ENCODE measurements at places on chromosomes 1 and 21.

- DNase-seq: no peak
Observed at GRCh38 chr1:176605176-176605575, 142.2 kb downstream of the PAPPA2 start.

- DNase-seq: no peak
Observed at GRCh38 chr21:45821315-45821962, 160.1 kb upstream of the COL6A1 start.

DNA sequence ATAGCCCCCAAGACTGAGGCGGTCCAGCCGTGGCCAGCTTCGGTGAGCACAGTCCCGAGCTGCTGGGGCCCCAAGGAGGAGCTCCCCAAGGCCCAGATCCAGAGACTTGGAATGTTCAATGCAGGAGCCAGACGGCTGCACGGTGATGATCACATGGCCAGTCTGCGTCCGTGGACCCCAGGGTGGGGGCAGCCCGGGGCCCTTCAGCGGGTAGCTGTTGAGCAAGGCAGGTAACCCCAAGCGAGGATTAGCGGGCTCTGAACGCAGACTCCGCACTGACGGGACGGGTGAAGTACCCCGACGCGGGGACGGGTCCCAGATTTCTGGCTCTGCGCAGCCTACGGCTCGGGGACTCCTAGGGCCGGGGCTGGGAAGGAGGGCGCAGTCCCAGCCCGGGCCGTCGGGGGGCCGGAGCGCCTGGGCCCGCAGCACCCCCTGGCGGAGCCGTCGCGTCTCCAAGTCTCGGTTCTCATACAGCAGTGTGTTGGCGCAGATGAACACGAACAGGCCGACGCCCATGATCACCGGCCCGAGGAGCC lies 2.7 kb downstream of the TMEM200B start:
- no peak for DNase-seq

GRCh38 chr1:1187938-1188337 lies 14.3 kb downstream of the TTLL10 start:
- no peak for DNase-seq

DNA sequence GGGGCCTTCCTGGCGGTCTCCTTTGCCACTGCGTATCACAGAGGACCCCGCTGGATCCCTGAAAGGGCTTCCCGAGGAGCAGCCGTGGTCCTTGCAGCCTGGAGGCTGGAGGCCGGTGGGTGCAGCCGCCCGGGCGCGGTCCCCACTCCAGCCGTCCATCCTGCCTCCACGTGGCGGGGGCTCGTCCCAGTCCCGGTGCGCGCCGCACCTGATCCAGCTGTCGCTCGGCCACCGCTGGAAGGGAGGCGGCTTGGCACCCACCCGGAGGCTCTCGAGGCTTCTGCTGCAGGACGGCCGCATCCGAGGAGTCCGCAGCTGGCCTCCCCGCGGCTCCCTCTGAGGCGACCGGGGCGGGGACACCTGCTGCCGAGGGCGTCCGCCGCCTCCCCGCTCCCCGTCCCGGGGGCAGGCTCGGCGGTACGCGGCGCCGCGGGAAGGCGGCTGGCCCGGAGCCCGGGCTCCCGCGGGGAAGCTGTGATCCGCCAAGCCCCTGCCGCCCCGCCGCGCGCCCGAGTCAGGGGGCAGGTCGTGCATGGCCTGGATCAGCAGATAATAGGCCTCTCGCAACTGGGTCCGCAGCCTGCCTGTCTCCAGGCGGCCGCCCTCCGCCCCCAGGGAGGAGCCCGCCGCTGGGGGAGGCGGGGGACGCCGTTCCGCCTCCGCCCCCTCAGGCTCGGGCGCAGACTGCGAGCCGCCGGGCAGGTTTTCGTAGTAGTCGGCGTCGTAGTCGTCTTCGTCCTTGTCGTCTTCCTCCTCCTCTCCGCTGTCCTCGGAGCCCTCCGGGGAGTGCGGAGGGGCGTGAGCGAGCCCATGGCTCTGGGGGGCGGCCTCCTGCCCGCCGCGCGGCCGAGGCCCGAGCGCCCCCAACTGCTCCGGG lies at the start of gene SYDE2:
Gene SYDE2 (minus strand): TSS at position 554 of the 877 bp plus-strand sequence. CDS start 20 bp downstream, at position 534.
- peak; percentile 35 for DNase-seq

- DNase-seq: peak; percentile 46
Observed at GRCh38 chr1:9784508-9785133, 39.1 kb downstream of the CLSTN1 start.

GRCh38 chr1:29513357-29513756 lies 277.0 kb downstream of the PTPRU start:
- DNase-seq: peak; percentile 51

DNA sequence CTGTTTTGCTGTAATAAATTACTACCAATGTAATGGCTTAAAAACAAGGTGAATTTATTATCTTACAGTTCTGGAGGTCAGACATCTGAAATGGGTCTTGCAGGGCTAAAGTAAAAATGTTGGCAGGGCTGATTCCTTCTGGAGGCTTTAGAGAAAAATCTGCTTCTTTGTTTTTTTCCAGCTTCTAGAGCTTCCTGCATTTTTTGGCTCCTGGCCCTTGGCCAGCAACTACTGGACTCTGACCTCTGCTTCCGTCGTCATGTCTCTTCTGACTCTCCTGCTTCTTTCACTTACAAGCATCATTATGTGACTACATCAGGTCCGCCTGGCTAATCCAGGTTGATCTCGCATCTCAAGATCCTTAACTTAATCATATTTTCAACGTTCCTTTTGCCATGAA lies 350.9 kb downstream of the S1PR1 start:
- no peak for DNase-seq

GRCh38 chr1:13892671-13893325 lies 192.8 kb downstream of the PRDM2 start:
- DNase-seq: no peak

DNA sequence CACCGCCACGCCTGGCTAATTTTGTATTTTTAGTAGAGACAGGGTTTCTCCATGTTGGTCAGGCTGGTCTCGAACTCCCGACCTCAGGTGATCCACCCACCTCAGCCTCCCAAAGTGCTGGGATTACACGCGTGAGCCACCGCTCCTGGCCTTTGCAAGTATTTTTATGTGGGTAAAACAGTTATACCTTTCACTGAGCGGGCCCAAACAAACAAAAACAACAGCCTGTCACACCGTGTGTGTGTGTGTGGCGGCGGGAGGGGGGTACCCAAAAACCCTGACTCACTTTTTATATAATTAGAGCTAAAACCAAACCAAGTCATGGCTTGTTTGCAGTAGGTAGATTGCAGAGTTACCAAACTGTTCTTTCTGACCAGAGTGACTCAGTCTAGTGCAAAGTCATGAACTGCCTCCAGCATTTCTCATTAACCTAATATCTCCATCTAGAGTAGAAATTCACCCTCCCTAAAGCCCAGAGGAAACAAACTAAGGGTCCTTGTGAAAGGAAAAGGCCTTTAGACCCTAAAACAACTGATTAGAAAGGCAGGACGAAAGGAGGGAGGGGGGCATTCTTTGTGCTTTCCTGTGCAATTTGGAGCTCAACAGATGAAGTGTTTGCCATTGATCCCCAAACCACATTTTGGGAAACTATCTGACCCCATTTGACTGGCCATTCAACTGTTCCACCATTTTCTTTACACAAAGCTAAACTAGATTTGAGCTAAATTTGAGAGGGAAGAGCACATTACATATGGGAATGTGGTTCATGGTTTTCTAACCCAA lies 181.0 kb downstream of the DHRS3 start:
- DNase-seq: no peak

DNA sequence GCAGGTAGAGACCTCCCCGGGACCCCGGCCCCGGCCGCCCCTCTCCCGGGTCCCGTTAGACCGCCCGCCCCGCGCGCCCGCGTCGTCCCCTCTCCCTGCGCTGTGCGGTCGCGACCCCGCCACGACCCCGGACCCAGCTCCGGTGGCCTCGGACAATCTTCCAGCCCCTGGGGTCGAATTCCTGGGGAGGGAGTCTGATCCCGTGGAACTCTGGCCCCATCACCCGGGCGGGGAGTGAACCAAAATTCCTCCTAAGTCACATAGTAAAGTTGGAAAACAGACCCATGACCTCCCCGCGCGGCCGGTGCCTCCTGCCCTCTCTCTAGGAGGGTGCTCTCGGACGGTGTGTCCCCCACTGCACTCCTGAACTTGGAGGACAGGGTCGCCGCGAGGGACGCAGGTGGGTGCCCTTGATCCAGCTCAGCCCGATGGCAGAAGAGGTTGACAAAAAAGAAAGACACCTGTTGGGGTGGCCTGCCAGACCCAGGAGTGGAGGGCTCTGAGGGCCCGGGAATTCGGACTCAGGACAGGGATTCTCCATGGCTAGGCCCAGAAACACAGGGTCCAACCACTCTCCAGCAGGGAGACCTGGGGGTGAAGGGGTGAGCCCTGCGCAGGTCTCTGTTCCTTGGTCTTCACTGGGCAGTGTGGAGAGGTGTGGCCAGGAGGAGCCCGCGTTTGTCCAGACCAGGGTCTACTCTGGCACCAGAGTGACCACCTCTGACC lies 451 bp downstream of the ADAMTSL4 start:
- DNase-seq: no peak

GRCh38 chr1:97073169-97073568 lies 351.6 kb downstream of the PTBP2 start:
- DNase-seq: no peak

- DNase-seq: no peak
Observed at GRCh38 chr1:149846593-149847466, 52.5 kb upstream of the BOLA1 start.

- DNase-seq: no peak
Observed at GRCh38 chr1:111483166-111483565, 9.4 kb downstream of the C1orf162 start.

GRCh38 chr1:209064850-209065706 lies 518.4 kb upstream of the CAMK1G start:
- DNase-seq: no peak

DNA sequence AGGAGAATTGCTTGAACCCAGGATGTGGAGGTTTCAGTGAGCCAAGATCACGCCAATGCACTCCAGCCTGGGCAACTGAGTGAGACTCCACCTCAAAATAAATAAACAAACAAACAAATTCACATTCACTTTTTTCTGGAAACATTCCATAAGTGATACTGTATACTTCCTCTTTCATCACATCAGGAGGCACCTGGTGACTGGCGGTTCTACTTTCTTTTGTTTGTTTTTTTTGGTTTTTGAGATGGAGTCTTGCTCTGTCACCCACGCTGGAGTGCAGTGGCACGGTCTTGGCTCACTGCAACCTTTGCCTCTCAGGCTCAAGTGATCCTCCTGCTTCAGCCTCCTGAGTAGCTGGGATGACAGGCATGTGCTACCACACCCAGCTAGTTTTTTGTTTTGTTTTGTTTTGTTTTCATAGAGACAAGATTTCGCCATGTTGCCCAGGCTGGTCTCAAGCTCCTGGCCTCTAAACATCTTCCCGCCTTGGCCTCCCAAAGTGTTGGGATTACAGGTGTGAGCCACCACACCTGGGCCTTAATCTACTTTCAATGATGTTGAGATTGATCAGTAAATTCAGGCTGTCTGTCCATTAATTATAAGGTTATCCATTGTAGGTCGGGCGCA lies 10.7 kb downstream of the HAPLN2 start:
- no peak for DNase-seq

- no peak for DNase-seq
Observed at GRCh38 chr21:14116080-14116481, 94.7 kb downstream of the LIPI start.

- peak; percentile 0 for DNase-seq
Observed at GRCh38 chr1:148010527-148010926, 82.3 kb downstream of the GPR89B start.

DNA sequence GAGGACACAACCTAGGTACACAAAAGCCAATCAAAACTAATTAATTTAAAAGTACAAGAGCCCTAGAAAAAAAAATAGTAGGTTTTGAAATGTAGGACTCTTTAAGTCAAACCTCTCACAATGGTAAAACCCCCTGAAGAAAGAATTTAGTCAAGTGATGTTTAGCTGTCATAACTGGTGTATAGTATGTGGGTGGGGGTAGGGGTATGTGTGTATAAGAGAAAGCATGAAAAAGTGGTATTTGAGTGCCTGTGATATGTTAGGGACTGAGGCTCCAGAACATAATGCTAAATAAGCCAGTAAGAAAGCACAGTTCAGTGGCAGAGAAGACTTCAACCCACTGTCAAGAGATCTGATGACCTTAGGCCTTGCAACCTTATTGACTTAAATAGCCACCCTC lies 507.9 kb downstream of the TTLL7 start:
- DNase-seq: no peak
